ENCODE measurements at places on chromosomes 4 and X. TPM values are rescaled to one million over a fixed set of nuclear protein-coding genes. Genes with fewer than 3 reads are reported as not detected.
A peak's percentile ranks its signal among the peaks of the same experiment; 100 is the strongest.

Gene NDST4
- total RNA-seq, result not detected

Gene ZCCHC12
- total RNA-seq, result 0.45 TPM

Gene TMSB15C
- 2.1 TPM for total RNA-seq

Gene ARHGAP36
- 0.32 TPM for total RNA-seq

GRCh38 chr4:156571146-156571545 is 400.5 kb downstream of the PDGFC start:
- DNase-seq, result no peak
- no peaks in the 10 kb centered on the region for H3K27me3 ChIP-seq
- H3K36me3 ChIP-seq, result no peaks in the 10 kb centered on the region
- H3K27ac ChIP-seq, result no peak overlapping the region
- no peak overlapping the region for H3K4me3 ChIP-seq
- H3K4me1 ChIP-seq, result no peaks in the 10 kb centered on the region

DNA sequence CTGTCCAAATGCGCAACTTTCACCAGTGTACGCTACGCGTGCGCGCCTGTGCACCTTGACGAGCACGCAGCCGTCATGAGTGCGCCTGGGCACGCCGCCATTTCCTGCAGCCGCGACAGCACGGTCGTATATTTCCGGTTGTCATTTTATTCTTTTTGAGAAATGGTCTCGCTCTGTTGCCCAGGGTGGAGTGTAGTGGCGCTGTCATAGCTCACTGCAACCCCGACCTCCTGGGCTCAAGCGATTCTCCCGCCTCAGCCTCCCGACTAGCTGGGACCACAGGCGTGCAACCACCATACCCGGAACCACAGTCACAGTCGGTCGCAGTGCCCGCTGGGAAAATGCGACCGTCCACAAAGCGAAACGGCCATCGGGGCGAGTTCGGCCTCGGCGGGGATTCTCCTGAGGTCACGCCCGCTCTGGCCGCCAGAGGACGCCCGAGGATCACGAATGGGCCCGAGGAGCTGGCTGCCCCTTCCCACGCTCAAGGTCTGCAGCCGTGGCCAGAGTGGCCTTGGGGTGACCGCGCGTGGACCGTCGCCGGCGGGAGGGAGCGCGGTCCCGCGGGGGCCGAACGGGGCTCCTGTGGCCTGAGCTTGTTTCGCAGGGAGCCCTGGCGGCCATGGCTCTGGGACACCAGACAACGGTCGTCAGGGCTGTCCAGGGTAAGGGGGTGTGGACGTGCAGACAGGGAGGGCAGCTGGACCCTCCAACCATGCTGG is 23.7 kb upstream of the PNMA3 start:
- peak overlapping the region; percentile 41 for H3K4me3 ChIP-seq
- peak; percentile 90 for DNase-seq
- no peak overlapping the region for H3K27ac ChIP-seq
- no peaks in the 10 kb centered on the region for H3K4me1 ChIP-seq
- H3K36me3 ChIP-seq, result no peaks in the 10 kb centered on the region

- peak; percentile 17 for DNase-seq
- no peaks in the 10 kb centered on the region for H3K36me3 ChIP-seq
- no peak overlapping the region for H3K4me3 ChIP-seq
- no peaks in the 10 kb centered on the region for H3K4me1 ChIP-seq
These were observed 201.8 kb upstream of the LNX1 start for GRCh38 chr4:53793096-53793495.

DNA sequence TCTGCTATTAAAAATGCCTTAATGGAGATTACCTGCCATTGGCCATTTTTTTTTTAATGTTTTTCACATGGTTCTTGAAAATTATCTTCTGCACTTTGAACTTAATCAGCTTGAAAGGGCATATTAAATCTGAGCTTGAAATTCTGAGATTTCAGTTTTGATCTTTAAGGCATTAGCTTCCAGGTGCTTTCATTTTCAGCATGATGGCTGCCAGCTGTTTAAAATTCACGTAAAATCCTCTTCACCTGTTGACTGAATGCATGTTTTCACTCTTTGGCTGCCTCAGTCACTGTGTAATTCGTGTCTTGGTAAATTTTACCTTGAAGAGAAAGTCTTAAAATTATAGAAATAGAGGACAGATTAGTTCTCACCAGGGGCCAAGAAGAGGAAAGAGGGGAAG is 39.6 kb downstream of the SMAD1 start:
- no peaks in the 10 kb centered on the region for H3K36me3 ChIP-seq
- H3K4me3 ChIP-seq, result no peak overlapping the region
- DNase-seq, result no peak
- no peaks in the 10 kb centered on the region for H3K27me3 ChIP-seq
- no peak overlapping the region for H3K27ac ChIP-seq
- peaks cover 37% of the 10 kb centered on the region for H3K4me1 ChIP-seq

DNA sequence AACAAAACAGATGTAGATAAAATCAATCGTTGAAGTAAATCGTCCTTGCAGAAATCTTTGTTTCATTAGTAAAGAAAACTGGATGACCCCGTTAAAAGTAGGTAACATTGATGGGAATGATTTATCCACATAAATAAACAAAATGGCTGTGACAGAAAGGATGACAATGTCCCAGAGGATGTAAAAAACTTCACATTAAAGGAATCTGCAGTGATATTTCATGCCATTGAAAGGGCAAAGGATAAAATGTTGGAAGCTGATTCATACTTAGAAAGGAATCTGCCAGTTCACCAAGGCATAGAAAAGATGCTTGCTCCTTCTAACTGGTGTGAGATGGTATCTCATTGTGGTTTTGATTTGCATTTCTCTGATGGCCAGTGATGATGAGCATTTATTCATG is 24.2 kb upstream of the EPGN start:
- H3K27me3 ChIP-seq, result no peaks in the 10 kb centered on the region
- no peak overlapping the region for H3K27ac ChIP-seq
- H3K4me1 ChIP-seq, result no peaks in the 10 kb centered on the region
- no peak for DNase-seq
- no peak overlapping the region for H3K4me3 ChIP-seq
- no peaks in the 10 kb centered on the region for H3K36me3 ChIP-seq

DNA sequence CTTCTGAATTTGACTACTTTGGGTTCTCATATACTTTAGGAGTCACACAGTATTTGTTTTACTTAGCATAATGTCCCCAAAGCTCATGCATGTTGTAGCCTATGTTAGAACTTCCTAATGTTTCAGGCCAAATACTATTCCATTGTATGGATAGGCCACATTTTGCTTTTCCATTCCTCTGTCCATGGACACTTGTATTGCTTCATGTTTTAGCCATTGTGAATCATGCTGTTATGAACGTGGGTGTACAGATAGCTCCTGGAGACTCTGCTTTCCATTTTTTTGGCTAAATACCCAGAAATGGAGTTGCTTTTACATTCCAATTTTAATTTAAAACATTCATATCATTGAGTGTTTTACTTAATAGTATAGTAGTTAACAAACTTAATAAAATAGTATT is 54.5 kb downstream of the HTT start:
- H3K36me3 ChIP-seq, result peaks cover 78% of the 10 kb centered on the region
- no peaks in the 10 kb centered on the region for H3K4me1 ChIP-seq
- no peaks in the 10 kb centered on the region for H3K27me3 ChIP-seq
- H3K27ac ChIP-seq, result no peak overlapping the region
